ENCODE measurements at places on chromosomes 13 and 19.

DNA sequence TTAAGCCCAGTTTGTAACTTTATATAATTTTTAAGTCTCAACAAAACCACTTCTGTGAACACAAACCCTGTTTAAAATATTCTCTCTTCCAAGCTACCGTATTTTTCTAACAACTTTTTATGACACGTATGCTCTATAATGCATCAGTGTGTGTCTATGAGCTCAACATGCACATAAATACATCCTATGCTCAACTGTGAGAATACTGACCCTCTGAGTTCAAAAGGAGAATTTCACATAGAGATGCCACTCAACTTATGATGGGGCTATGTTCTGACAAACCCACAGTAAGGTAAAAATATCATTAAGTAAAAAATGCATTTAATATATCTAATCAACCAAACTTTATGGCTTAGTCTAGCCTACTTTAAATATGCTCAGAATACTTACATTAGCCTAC, 1139.7 kb upstream of the SPRY2 start:
- DNase-seq: no peak

DNA sequence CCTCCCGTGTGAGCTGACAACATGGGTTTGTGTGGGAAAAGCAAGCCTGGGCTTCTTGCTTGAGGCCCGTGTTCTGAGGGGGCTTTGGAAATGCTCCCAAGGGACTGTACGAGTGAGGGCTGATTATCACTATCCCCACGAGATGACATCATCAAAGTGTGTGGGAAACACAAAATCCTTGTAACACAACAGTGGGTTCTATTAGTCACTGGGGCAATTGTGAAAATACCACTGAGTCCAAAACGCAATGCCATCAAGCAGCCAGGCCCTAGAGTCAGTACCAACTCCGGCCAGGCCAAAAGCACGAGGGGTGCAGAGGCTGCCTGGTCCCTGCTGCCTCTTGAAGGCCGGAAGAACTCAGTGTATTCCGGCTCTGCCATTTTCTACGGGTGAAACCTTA, 29.6 kb downstream of the CAPS start:
- no peak for DNase-seq

DNA sequence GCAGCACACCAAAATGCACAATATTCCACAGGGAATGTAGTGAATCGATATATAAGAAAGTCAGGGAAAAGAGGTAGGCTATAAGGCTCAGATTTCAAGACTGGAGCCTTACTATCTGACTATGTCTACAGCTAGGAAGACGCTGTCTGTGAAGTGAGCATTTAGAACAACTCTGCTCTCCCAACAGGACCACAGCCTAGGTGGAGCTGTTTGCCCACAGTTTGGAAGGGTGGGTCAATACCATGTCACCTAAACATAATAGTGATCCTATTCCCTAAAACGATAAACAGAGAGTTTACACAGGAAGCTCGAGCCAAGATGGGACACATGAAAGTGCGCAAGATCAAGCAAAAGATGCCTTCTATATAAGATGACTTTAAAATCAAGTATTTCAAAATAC, 2486.0 kb upstream of the PCDH20 start:
- DNase-seq: no peak

DNA sequence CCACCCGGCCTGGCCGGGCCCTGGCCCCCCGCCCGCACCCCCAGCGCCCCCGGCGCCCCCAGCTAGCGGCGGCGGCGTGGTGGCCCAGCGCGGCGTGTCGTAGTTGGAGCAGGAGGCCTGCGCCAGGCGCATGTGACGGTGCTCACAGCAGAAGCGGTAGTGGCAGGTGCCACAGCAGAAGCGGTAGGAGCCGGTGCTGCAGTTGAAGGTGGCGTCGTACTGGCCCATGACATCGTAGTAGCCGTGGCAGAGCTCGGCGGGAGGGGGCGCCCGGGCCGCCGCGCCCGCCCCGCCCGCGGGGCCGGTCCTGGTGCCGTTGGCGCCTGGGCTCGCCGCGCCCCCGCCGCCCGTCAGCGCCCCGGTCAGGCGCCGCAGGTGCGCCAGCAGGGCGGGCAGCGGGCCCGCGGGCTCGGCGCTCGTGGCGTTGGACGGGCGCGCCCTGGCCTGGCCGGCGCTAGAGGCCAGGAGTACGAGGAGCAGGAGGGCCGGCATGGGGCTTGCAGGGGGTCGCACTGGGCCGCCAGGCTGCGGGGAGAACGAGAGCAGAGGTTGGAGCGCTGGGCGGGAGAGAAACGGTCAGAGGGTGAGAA, 633 bp downstream of the SHISA7 start:
- DNase-seq: no peak

GRCh38 chr13:90968166-90968904, 379.2 kb upstream of the MIR17HG start:
- DNase-seq: no peak

DNA sequence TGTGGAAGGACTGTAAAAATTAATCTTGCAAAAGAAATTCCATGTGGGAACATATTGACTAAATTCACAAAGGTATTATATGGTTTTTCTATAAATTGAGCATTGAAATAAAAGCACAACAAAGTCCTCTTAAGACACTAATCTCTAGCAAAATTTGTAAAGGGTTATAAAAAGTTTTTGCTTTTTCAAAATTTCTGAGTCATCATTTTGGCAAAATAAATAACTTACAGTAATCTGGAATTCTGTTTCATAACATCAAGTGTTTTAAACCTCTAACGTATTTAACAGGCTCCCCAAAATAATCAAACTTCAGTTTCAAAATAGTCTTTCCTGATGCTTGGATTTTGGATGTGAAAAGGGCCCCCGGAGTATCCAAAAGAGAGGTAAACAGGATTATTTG, 26.0 kb downstream of the MED4 start:
- DNase-seq: no peak
